Stimulated activated CD8-positive, alpha-beta memory T cell treated with anti-CD3 and anti-CD28 coated beads, Interleukin-15, amount 100 ng/mL, for 48 hours (primary cell): ENCODE measurements at places on chromosomes 12 and 14.

DNA sequence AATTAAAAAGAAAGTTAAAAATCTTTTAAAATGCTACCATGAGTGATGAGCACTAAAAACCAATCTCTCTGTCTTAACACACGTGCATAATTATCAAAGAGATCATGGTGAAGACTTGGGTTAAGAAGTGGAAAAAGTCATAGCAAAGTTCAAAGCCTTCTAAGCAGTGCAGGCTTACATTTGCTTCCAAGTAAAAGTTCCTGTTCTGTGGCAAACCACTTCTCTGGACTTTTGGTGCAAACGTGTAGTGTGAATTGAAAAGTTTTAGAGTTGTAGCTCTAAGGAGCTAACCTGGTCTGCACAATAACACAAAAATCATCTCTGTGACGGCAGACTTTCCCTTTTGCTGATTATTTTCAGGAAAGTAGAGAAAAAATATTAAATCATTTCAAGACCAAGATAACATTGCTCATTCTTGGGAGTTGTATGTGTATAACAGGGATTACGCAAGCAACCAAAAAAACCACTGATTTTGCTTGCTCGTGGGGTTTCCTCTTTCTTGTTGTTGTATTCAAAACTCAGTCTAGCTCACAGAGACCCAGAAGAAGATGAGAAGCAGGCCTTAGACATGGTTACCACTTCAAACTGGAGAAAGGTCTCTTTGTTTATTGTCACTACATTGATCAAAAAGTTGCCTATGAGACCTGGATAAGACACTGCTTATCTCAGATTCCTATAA, 2.3 kb upstream of the GLIPR1 start:
- no peak for DNase-seq

GRCh38 chr12:5905757-5906156, 39.3 kb downstream of the ANO2 start:
- DNase-seq: no peak

DNA sequence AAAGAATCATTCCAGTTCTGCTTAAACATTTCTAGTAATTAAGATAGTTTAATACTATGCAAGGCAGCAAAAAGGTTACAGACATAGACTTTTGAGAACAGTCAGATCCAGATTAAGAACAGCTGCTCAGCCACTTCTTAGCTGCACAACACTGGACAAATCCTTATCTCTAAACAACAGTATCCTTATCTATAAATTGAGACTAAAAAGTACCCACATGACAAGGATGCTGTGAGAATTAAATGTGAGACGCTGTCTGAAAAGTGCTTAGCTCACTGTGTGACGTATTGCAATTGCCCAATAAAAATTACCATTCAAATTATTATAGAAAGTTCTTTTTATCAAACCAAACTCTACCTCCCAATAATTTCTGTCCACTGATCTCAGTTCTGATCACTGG, 35.5 kb downstream of the BORCS5 start:
- DNase-seq: no peak

DNA sequence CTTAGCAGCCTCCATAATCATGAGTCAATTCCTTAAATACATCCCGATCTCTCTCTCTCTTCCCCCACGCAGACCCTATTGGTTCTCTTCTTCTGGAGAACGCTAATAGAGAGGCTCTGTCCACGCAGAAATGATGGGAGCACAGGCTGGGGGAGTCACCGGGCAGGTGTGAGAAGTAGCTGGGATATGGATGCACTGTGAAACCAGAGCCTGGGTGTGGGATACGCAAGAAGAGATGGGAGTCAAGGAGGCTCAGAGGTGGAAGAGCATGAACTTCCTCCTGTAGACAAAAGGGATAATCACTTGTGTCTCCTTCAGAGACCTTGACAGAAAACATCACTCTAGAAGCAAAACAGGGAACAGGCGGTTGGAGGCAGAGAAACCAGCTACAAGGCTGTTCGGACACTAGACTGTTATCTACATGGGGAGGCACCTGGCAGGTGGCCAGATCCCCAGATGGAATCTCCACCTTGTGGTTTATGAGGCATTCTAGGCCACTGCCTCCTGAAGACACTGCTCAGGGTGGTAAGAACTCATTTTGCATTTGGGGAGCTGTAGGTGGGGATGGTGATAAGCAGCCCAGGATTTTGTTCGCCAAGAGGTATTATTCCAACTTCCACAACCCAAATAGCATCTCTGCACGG, 7.2 kb upstream of the SELPLG start:
- no peak for DNase-seq

DNA sequence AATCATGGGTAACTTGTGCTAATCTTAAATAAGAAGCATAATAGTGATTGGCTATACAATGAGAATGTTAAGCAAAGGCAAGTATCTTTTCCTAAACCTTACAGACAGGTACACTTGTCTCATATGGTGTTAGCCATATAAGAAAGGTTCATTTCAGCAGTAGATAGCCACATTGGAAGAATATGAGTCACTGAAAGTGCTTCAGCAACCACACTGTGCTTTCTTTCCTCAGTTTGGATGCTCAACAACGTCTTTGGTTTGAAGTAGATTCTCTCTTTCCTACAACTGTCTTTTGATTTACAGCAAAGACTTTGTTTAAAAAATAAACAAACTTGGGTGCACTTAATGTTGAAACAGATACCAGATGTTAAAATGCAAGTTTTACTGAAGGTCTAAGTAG, 8.9 kb downstream of the DDHD1 start:
- DNase-seq: no peak

DNA sequence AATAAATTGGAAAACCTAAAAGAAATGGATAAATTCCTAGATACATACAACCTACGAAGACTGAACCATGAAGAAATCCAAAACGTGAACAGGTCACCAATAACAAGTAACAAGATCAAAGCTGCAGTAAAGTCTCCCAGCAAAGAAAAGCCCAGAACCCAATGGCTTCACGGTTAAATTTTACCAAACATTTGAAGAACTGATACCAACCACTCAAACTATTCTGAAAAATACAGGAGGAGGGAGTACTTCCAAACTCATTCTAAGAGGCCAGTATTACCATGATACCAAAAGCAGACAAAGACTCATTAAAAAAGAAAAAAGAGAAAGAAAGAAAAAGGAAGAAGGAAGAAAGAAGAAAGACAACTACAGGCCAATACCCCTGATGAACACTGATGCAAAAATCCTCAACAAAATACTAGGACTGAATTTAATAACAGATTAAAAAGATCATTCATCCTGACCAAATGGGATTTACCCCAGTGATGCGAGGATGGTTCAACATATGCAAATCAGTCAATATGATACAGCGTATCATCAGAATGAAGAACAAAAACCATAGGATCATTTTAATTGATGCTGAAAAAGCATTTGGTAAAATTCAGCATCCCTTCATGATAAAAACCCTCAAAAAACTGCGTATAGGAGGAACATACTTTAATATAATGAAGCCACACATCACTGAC, 26.9 kb upstream of the CCDC88C start:
- no peak for DNase-seq

- DNase-seq: no peak
Observed at GRCh38 chr14:38145142-38145541, 62.6 kb upstream of the SSTR1 start.

- DNase-seq: no peak
Observed at GRCh38 chr12:14605401-14605989, 37.8 kb upstream of the PLBD1 start.

DNA sequence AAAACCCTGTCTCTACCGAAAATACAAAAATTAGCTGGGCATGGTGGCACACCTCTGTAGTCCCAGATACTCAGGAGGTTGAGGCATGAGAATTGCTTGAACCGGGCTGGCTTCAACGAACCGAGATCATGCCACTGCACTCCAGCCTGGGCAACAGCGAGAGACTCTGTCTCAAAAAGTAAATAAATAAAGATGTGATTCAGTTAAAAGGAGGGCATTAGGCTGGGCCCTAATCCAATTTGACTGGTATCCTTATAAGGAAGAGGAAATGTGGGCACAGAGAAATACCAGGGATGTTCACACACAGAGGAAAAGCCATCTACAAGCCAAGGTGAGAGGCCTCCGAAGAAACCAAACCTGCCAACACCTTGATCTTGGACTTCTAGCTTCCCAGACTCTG, 10.1 kb upstream of the DCAF4 start:
- DNase-seq: no peak

DNA sequence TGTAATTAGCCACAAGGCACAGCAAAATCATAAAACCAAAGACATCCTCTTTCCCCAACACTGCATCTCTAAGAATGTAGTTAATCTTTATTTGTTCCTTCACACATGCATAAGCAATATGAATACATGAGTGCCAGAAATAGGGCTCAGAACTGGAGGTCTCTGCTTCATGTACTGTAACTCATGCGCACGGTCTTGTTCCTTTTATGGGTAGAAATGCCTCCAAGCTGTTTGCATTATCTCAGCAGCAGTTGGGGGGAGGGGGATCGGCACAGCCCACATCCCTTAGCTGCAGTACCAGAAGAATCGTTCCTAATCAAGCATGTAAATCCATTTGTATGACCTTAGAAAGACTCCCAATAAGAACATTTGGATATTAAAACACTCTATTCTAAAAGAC, 20.0 kb downstream of the RHOJ start:
- DNase-seq: no peak

GRCh38 chr12:54598970-54599369, 10.5 kb upstream of the PPP1R1A start:
- no peak for DNase-seq

DNA sequence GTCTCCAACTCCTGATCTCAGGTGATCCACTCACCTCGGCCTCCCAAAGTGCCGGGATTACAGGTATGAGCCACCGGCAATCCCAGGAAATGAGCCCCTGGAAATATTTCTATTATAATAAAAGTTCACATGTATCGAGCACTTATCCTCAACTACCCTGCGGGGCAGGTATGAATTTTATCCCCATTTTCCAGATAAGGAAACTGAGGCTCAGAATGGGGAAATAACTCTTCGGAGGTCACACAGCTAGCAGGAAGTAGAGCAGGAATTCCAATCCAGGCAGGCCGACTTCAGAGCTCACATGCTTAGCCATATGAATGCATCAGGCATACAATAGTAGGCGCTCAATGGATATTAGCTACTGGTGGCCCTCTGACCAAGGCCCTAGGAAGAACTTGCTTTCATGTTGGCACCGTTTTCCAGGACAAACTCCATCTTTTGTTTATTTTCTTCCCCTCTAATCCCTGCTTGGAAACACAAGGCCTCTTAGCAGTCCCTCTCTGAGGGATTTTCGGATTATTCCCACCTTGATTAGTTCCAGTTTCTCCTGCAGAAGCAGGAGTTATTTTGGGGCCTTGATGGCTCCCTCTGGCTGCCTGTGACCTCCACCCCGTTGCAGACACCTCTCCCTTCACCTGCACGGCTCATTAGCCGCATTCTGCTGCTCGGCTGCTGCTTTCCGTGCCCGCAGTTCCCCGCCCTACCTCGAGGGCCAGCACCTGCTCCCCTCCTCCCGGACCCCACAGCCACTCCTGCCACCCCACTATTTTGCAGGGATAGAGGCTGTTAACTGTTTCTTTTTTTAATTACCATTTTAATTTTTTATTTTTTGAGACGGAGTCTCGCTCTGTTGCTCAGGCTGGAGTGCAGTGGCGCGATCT, 18.7 kb upstream of the POP5 start:
- DNase-seq: no peak

DNA sequence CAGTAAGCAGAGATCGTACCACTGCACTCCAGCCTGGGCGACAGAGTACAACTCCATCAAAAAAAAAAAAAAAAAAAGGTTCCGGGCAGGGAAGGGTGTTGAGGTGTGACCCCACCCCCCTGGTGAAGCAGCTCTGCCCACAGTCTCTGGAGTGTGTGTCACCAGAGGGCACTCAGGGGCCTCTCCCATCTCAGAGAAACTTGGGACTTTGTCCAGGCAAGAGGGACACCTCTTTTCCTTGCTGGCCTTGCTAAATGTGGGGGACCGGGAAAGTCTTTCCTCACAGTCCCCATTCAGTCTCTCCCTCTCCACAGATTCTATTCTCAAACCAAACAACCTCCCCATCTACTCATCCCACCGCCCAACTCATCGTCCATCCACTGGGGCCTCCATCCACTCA, 43.6 kb downstream of the RFLNA start:
- no peak for DNase-seq

- DNase-seq: no peak
Observed at GRCh38 chr12:126773012-126773411, 1494.0 kb upstream of the TMEM132C start.

DNA sequence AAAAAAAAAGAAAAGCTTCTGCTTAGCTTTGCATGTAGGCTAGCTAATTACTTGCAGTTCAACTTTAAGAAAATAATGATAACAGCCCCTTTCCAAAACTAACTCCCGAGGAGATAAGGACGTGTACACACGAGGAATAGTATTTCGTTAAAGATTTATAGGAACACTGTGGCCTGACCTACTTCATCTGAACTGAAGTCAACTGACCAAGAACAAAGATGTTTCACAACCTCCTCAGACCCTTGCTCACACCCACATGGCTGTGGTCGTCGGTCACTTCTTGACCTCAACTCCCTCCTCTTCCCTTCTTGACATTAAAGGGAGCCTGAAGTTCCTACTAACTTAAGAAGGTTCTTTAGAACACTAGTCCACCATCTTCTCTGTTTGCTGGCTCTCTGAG, 25.3 kb upstream of the FAM181A start:
- DNase-seq: no peak

DNA sequence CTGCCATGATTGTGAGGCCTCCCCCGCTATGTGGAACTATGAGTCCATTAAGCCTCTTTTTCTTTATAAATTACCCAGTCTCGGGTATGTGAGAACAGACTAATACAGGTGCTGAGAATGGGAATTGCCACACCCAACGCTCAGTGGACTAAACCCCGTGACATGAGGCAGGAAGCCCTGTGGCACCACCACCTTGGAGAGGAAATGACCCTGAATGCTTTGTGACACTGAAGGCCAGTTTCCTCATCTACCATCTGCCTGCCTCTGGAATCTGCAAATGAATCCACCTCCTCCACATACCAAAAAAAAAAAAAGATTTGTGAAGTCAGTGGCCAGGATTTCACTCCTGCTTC, 41.6 kb downstream of the NT5DC3 start:
- no peak for DNase-seq

- no peak for DNase-seq
Observed at GRCh38 chr14:87492561-87492960, 500.4 kb downstream of the GALC start.

GRCh38 chr12:104903648-104904423, 54.3 kb downstream of the SLC41A2 start:
- DNase-seq: no peak

DNA sequence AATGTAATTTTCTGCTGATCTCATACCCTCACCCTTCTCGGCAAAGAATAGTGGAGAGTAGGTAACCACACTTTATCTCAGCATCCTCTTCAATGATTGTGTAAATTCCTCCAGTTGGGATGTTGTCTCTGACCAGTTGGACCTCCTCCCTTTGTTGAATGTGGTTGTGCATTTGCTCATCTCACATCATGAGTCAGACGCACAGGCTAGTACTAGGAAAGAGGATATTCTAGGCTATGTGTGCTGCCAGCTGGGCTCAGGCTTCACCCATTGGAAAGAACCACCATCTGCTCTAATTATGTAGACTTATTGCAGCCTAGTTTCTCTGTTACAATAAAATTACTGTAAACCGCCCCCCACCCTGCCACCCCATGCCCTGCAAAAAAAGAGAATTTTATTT, 90.3 kb downstream of the LMO3 start:
- DNase-seq: no peak
